ENCODE measurements at places on chromosomes 16 and 17.
A peak's percentile ranks its signal among the peaks of the same experiment; 100 is the strongest.

DNA sequence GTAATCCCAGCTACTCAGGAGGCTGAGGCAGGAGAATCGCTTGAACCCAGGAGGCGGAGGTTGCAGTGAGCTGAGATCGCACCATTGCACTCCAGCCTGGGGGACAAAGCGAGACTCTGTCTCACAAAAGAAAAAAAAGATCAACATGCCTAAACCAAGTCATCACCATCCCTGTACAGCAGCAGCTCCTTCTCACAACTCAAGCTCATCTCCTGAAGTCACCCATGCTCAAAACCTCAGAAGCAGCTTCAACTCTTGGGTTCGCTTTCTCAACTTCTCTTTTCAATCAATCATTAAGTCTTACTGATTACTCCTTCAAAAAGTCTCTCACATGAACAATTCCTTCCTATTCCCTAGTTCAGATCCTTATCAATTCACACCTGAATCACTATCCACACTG, 31.3 kb downstream of the PHLPP2 start:
- no peak overlapping the region for H3K4me3 ChIP-seq
- no peak for DNase-seq
- no peak overlapping the region for H3K27ac ChIP-seq
- H3K36me3 ChIP-seq = peaks cover 4% of the 10 kb centered on the region
- no peaks in the 10 kb centered on the region for H3K4me1 ChIP-seq

- H3K36me3 ChIP-seq = no peaks in the 10 kb centered on the region
- H3K4me3 ChIP-seq = no peak overlapping the region
- DNase-seq = no peak
- H3K4me1 ChIP-seq = no peaks in the 10 kb centered on the region
Measured at GRCh38 chr17:6356562-6356961, 78.4 kb downstream of the AIPL1 start.

DNA sequence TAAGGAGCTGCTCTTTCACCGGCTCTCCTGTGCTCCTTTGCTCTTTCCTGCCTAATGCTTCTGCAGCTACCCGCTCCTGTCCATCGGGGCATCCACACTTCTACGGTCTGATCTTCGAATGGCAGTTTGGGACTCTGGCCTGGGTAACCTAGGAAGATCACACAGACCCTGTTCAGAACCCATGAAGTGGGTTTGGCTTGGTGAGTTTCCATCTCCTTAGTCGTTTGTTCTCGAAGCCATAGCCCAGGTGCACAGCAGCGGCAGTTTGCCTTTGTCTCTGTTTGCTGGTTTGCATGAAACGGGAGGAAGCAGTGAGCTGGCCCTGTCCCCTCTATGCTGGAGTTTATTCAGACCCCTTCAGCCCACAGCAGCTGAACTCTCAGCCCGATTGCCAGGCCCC, 29.0 kb downstream of the PSMD7 start:
- no peaks in the 10 kb centered on the region for H3K4me1 ChIP-seq
- peaks cover 9% of the 10 kb centered on the region for H3K36me3 ChIP-seq
- no peak overlapping the region for H3K27ac ChIP-seq

- no peak overlapping the region for H3K4me3 ChIP-seq
- no peak for DNase-seq
- H3K27me3 ChIP-seq = peaks cover 100% of the 10 kb centered on the region
- H3K36me3 ChIP-seq = no peaks in the 10 kb centered on the region
- H3K4me1 ChIP-seq = peaks cover 26% of the 10 kb centered on the region
Measured at GRCh38 chr17:79803421-79803996, 6.6 kb upstream of the CBX8 start.

DNA sequence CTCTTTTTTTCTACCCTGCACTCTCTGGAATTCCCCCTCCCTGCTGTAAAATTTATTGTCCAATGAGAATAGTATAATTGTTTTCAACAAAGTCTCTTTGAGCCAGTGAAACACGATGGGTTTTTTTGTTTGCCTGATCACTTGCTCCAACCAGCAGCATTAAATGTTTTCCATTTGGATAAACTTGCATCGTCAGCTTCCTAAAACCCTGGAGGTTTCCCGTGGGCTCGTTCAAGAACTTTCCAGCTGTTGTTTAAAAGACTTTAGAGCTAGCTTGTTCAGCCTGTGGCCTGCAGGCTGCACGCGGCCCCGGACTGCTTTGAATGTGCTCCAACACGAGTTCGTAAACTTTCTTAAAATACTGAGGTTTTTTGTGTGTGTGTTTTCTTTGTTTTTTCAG, 14.9 kb downstream of the NAGPA start:
- H3K4me1 ChIP-seq = no peaks in the 10 kb centered on the region
- no peak overlapping the region for H3K27ac ChIP-seq
- no peak for DNase-seq
- no peaks in the 10 kb centered on the region for H3K36me3 ChIP-seq
- no peak overlapping the region for H3K4me3 ChIP-seq

DNA sequence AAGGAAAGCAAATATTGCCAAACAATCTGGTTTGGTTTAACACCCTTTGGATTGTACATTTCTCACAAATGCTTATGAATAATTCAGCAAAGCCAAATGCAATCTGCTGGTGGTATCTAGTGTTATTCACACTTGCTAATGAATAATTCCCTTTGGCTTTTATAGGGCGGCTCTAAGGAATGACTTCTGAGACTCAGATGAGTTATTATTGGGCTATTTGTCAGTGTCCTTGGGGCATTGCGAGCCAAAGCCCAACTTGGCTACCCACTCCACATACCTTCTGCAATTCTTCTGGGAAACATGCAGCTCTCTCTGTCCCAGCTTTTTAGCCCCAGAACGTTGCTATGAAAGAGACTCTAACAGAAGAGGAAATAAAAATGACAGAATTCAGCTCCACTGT, 41.1 kb downstream of the FTO start:
- H3K36me3 ChIP-seq = no peaks in the 10 kb centered on the region
- peak overlapping the region; percentile 2 for H3K4me3 ChIP-seq
- H3K4me1 ChIP-seq = peaks cover 47% of the 10 kb centered on the region
- DNase-seq = peak; percentile 63
